ENCODE measurements at places on chromosomes 1 and 21.

GRCh38 chr1:168372307-168372706 is 91.6 kb downstream of the TBX19 start:
- DNase-seq, result no peak

- DNase-seq, result no peak
Measured at GRCh38 chr1:33118274-33118673, 37.3 kb downstream of the AZIN2 start.

- no peak for DNase-seq
Measured at GRCh38 chr1:24437631-24438396, 22.2 kb downstream of the NIPAL3 start.

GRCh38 chr1:4734791-4735190 is 80.4 kb downstream of the AJAP1 start:
- DNase-seq, result no peak

- no peak for DNase-seq
Measured at GRCh38 chr1:24640288-24640687, 2.8 kb upstream of the SRRM1 start.

DNA sequence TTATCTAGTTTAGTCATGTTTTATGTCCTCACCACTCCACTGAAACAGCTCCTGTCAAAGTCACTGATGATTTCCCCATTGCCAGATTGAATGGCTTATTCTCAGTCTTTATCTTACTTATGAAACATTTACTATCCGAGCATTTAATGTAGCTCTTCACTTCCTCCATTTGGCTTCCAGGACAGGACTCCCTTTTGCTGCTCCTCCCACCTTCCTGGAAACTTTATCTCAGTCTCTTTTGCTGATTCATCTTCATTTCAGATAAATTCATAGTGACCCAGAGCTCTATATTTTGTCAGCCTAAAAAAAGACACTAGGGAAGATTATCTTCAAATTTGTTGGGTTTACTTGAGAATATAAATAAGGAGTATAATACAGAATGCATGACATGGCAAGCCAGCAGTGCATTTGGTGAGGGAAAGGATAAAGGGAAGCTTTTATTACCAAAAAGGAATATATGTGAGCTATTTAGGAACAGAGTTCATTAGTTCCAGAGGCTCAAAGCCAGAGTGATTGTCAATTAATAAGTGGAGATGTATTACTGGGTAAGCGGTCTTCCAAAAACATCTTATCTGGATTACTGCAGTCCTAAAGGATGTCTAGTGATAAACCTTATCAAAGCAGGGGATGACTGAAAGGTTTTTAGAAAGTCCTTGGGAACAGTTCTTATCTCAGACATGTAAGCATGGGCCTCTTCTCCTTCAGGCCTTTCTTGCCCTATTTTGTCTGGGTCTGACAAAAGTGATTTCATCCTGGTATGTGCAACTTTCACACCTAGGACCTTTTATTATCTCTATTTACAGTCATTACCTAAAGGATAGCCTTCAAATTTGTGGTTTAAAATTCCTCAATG is 25.6 kb downstream of the IL23R start:
- no peak for DNase-seq

All from effector memory CD8-positive, alpha-beta T cell (primary cell).